ENCODE measurements at places on chromosomes 7 and 10.

GRCh38 chr10:36026081-36026480 is 384.0 kb upstream of the FZD8 start:
- ATAC-seq = no peak

DNA sequence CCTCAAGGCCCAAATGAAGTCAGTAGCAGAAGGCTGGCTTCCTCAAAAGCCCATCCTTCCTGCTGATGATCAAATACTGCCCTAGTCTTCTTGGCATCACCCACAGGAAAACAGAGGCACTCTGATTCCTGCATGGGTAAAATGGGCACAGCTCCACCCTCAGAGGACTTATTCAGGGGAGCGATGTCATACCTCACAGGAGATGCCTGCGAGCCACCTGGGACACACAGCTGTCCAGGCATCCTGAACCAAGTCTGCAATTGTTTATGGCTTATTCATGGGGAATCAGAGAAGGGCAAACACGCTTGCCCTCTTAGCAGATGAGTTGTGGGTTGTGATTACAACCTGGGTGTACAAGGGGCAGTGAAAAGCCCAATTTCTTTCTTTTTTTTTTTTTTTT is 22.0 kb upstream of the LMTK2 start:
- peak; percentile 14 for ATAC-seq

DNA sequence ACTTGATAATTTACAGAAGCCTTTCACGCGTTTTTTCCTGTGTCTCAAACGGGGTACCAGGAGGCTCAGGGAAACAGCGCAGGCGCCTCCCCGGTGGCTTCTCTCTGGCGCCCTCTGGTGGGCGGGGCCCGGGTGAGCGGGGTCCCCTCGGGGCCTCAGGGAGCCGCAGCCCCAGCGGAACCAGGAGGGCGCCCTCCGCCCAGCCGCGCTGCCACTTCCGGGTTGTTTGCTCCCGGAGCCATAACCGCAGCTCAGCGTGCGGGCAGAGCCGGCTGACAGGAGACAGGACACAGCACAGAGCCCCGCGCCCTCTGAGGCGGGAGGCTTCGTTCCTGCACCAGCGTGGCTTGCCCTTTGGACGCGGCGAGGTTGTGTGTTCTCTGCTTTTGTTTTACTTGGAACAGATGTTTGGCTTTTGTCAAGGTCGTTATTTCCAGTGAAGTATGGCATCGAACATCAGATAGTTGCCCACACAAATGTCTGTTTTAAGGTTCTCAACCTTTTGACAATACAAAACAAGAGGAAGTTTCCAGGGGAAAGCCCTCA is 6.9 kb upstream of the CYP2E1 start:
- ATAC-seq = peak; percentile 84

DNA sequence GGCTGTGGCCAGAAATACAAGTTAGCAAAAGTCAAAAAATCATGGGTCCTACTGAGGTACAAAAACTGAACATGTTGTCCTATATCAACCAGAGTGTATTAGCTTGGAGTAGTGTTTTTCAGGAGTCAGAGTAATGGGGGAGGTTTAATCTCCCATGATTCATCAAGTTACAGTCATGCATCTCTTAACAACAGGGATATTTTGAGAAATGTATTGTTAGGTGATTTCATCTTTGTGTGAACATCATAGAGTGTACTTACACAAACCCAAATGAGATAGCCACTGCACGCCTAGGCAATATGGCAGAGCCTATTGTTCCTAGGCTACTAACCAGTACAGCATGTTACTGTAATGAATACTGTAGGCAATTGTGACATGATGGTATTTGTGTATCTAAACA is 14.9 kb upstream of the TES start:
- no peak for ATAC-seq

GRCh38 chr10:63671317-63671937 is 150.2 kb downstream of the REEP3 start:
- no peak for ATAC-seq

DNA sequence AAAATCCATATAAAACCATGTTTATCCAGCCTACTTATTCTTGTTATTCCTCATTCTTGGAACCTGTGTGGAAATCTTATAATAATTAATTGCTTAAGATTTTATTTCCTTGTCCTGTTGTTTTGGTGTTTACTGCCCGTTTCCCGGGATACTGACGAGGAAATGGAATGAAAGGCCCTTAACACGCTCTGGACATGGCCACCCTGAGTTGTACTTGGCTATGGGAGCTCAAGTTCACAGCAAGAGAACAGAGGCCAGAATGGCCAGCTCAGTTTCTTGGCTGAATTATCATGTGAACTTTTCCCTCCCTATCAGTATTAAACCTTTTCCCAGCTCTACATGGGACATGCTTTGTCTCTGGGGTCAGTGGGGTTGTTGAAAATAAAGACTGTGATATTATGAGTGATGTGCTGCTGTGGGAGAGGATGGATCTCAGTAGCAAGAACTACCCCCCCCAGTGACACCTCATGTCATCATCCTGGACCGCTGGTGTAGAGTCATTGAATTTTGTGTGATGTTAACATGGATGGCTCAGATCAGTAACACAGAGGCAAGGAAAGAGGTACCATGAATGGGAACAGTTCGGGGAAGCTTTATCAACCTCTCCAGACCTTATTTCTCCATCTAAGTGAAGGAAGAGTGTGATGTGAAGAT is 87.0 kb upstream of the IGFBP3 start:
- no peak for ATAC-seq

DNA sequence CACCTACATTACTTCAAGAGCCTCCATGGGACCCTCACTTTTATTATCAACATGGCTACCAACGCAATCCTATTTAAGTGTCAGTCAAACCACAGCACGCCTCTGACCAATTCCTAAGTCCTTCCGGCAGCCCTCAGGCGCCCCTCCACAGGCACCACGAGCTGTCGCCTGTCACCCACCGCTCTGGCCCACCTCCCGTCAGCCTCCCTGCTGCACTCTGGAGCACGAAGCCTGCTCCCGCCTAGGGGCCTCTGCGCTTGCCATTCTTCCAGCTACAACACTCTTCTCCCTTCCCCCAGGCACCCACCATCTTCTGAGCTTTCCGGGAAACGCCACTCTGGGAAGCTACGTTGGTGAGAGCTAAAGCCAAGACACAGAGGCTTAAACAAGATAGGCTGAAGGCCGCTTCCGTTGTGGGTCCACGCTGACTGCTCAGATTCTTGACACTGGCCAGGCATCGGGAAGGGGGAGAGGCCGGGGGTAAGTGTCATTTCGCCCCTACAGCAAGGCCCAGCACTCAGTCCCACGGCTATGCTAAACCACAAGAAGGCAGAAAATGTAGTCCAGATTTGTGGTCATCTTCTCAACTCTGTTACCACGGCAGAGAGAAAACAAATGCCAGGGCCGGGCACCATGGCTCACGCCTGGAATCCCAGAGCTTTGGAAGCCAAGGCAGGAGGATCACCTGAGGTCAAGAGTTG is 56.7 kb downstream of the GNA12 start:
- ATAC-seq = no peak

- ATAC-seq = no peak
Measured at GRCh38 chr10:63145782-63146181, 12.7 kb downstream of the NRBF2 start.

DNA sequence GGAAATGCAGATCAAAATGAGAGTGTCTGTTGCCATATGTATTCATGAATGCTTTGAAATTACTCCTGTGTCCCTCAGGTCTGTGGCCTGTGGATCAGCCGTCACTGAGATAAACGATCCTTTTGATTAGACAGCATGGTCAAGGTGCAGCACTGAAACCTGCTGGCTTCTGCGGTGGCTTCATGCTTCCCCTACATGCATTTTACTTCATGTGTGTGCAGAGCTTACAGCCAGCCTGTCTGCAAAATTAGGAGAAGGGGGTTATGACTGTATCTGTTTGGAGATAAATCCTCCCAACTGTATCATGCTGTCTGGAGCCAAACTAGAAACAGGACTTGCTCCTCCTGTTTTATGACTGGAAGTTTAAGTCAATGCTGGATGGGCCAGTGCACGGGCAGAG is 71.0 kb upstream of the PLPP4 start:
- ATAC-seq = no peak

- ATAC-seq = no peak
Measured at GRCh38 chr7:72101444-72101843, 310.7 kb downstream of the CALN1 start.

DNA sequence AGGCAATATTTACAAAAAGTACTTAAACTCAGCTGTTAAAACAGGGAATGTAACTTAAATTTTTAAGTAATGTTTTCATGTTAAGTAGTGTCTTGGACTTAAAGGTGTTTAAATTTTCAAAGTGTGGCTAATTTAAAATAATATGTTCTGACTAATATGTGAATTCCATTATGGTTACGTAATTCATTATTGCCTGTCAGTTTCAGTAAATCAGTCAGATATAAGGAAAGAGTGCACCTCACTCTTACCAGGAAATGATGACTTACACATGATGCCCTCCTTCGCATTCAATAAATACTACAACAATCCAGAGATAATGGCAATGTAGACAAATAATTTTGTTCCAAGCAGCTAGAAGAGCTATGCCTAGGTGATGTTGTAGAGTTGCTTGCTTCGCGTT is 69.0 kb upstream of the WNT16 start:
- ATAC-seq = no peak

DNA sequence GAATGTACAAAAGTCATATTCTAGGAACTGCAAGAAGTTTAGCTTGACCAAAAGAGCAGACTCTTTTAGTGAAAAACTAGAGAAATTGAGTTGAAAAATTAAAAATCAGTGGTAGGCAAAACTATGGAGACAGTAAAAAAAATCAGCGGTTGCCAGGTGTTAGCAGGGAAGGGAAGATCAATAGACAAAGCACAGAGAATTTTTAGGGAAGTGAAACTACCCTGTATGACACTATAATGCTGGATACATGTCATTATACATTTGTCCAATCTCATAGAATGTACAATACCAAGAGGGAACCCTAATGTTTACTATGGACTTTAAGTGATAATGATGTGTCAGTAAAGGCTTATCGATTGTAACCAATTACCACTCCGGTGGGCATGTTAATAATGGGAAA is 761.9 kb downstream of the MAGI2 start:
- no peak for ATAC-seq

DNA sequence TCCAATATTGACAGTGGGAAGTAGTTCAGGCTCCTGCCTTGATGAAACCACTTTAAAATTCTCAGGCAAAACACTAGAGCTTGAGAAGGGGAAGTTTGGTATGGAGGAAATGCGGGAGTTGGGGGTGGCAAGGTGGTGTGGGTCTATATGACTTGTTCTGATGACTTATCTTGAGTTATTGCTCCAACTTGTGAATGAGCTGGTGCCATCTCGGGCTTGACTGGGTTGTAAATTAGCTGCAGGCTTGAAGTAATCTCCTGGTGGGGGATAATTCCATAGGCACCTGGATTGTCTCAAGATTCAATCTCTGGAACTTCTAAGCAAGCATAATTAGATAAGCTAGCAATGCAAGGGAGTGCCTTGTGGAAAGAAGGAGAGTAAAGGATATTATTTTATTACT is 29.0 kb downstream of the MRPL32 start:
- no peak for ATAC-seq

DNA sequence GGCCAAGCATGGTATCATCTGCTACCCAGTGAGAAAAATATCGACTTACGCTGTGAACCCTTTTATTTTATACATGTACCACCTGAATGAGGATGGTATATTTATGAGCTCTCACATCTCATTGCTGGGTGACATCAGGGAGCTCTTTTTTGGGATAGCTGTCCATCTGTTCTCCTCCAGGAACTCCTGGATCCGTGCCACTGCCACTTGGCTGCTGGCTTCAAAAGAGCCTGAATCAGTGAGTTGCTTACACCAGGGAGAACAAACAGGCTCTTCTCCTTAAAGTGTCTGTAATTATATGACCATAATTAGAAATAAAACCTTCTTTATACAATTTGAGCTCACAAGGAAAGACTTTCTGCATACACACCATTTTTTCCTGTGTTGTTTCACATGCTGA is 106.2 kb downstream of the KAT6B start:
- no peak for ATAC-seq

- peak; percentile 90 for ATAC-seq
Measured at GRCh38 chr10:131888186-131888604, 12.6 kb upstream of the PPP2R2D start.

GRCh38 chr7:1861799-1862458 is 191.9 kb downstream of the ELFN1 start:
- ATAC-seq = no peak

GRCh38 chr10:61642676-61643075 is 20.1 kb upstream of the CABCOCO1 start:
- ATAC-seq = no peak

DNA sequence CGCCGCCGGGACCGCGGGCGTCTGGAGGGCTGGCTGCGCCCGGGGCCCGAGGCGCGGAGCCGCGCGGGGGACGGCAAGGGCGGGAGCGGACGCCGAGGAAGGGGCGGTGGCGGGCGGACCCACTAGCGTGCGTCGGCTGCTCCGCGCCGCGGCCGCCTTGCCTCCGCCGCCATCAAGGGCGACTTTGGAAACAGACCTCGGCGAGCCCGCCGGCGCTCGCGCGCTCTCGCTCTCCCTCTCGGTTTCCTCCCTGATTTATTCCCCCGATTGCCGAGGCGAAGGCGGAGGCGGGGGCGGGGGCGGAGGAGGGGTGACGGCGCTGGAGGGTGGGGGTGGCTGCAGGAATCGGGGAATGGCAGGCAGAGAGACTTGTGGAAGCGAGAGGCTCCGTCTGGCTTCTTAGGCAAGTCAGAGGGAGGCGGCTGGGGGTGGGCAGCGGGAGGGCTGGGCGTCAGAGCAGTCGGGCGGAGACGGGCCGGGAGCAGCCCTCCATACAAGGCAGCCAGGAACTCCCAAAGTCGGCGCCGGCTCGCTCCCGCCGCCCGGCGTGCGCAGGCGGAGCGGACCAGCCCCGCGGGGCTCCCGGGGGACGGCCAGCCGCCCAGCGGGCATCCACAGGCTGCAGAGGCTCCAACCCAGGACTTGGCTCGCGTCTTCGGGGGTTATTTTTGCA is at the start of gene CACNA2D1:
Gene CACNA2D1 (minus strand): TSS at position 231 of the 673 bp plus-strand sequence.
- peak; percentile 79 for ATAC-seq

DNA sequence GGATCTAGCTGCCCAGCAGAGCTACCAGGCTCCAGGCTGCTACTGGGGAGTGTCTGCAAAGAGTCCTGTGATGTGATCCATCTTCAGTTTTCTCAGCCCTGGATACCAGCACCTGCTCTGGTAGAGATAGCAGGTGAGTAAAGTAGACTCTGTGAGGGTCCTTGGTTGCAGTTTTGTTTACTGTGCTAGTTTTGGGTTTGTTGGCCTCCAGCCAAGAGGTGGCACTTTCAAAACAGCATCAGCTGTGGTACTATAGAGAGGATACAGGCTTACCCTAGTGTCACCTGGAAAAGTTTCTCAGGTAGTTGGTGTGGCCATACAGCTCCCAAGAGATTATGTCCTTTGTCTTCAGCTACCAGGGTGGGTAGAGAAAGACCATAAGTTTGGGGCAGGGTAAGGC is 56.3 kb downstream of the MTERF1 start:
- no peak for ATAC-seq
